ENCODE measurements at places on chromosomes 16 and 17.

DNA sequence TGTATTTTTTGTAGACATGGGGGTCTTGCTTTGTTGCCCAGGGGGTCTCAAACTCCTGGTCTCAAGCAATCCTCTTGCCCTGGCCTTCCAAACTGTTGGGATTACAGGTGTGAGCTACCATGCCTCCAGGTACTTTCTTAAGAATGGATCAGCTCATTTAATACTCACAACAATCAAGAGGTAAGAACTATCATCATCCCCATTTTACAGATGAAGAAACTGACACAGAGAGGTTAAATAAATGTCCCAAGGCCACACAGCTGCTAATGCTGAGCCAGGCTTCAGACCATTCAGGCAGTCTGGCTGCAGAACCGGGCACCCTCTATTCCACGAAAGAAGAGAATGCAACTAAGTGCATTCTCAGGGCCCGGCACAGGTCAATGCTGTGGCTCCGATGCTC lies 22.0 kb downstream of the CCDC102A start:
- no peak for DNase-seq

DNA sequence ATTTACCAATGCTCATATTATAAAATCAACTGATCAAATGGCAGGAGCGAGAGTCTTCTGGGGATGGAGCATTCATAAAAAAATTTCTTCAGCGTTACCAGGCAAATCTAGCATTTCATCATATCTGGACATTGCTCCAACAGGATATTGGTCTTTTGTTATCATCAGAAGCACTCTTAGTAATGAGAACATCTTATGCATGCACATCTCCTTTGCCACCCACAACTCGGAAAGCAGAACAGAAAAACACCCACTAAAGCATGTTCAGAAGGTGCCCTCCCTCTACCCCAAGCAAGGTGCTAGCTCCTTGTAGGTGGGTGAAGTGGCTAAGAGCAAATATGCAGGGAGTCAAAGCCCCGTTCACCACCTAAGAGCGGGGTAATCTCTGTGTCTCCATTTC lies 18.9 kb downstream of the ARHGAP17 start:
- DNase-seq, result no peak

DNA sequence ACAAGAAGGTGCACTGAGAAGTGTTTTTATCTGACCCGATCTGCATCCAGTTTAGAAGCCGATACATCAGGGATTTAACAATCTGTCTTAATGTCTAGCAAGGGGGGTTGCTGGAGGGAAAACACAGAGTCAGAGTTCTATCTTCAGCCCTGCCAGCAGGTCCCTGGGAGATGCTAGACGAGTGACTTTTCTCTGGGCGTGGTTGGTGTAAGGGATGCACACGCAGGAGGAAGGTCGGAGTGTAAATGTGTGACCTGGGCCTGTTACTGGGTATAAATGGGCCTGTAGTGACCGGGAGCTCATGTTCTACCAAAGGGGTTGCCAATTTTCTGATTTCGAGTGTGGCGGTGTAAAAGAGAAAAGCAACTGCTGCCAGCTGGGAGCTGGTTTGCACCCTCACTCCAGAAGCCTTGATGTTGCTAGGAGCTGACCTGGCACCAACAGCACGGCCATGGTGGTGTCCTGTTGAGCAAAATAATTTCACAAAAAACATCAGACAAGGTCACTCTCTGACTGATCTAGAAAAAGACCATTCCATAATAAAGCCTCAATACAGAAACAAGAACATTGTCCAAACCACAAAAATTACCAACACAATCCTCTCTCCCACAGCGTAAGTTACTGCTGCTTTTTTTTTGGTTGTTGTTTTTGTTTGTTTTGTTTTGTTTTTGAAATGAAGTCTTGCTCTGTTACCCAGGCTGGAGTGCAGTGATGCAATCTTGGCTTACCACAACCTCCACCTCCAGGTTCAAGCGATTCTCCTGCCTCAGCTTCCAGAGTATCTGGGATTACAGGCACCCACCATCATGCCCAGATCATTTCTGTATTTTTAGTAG lies 1.3 kb upstream of the KCTD13 start:
- no peak for DNase-seq

DNA sequence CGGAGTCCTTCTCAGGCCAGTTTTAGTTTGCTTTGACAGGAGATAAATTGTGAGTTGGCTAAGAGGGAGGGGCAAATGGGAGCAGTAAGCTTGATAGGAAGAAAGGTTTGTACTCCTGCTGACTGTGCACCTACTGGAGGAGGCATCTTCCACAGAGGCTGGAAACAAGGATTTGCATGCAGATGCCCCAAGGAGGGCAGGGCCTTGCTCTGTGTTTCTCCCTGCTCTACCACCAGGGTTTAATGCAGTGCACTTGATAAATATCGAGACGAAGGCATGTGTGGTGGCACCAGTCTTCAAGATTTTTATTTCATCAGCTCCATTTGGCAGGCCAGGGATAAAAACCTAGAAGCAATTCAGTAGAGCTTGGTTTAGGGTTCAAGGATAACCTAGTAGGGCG lies 210.5 kb upstream of the C16orf82 start:
- DNase-seq, result no peak

DNA sequence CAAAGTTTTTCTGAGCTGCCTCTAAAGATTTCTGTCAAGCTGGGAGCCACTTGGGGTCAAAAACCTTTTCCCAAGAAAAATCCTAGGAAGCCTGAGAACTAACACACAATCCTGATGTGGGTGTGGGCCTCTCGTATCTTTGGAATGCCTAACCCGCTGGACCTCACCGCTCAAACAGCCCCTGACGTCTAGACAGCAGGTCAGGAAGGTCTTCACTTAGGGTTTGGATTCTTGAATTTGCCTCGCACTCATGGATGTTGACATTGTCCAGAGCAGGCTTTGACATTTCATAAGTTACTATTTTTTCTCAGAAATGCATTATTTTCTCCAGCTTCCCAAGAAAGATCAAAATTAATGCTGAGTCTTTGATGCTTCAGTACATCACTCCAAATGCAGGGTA lies 18.9 kb downstream of the TEX2 start:
- DNase-seq, result no peak

DNA sequence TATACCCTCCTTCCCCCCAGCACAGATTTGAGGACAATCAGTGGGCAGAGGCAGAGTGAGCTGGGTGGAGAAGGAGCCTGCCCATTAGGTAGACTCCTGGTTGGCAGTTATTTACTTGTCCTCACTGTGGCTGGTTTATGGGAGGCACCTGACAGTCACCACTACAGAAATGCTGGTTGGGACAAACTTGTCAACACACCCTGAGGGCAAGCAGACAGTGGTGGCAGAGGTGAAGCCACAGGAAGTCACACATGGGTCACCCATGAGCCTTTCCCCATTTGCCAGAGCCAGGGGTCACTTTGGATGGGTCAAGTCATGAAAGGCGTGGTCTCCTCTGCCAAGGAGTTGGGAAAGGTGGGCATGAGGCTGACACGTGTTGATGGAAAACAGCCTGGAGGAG lies 6.4 kb downstream of the SCNN1G start:
- no peak for DNase-seq

DNA sequence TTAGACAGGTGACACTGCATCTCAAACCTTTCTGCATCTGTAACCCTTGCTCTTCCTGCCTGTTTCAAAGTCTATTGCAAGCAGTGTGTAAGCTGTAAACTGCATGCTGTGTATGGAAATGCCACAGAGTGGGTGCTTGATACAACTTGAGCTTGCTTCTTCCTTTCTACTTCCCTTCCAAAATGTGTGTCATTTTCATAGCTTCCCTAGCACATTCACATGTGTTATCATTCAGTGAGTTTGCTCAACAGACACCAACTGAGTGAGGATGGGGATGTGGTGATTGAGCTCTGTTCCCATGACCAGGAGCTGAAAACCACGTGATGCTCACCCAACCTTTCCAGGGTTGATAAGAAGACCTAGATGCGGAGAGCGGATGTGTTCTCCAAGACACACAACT lies 111.1 kb downstream of the VAT1L start:
- DNase-seq, result no peak

DNA sequence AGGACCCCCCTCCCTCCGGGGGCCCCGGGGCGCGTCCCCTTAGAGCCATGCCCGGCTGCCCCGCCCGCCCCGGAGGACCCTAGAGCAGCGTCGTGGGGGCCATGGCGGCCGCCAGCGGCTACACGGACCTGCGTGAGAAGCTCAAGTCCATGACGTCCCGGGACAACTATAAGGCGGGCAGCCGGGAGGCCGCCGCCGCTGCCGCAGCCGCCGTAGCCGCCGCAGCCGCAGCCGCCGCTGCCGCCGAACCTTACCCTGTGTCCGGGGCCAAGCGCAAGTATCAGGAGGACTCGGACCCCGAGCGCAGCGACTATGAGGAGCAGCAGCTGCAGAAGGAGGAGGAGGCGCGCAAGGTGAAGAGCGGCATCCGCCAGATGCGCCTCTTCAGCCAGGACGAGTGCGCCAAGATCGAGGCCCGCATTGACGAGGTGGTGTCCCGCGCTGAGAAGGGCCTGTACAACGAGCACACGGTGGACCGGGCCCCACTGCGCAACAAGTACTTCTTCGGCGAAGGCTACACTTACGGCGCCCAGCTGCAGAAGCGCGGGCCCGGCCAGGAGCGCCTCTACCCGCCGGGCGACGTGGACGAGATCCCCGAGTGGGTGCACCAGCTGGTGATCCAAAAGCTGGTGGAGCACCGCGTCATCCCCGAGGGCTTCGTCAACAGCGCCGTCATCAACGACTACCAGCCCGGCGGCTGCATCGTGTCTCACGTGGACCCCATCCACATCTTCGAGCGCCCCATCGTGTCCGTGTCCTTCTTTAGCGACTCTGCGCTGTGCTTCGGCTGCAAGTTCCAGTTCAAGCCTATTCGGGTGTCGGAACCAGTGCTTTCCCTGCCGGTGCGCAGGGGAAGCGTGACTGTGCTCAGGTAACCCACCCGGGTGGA lies 759 bp downstream of the ALKBH5 start:
- peak; percentile 59 for DNase-seq

- DNase-seq, result no peak
Observed at GRCh38 chr17:63173903-63174302, 207.9 kb downstream of the TANC2 start.

GRCh38 chr17:73256220-73256619 lies 5.5 kb downstream of the CPSF4L start:
- no peak for DNase-seq

DNA sequence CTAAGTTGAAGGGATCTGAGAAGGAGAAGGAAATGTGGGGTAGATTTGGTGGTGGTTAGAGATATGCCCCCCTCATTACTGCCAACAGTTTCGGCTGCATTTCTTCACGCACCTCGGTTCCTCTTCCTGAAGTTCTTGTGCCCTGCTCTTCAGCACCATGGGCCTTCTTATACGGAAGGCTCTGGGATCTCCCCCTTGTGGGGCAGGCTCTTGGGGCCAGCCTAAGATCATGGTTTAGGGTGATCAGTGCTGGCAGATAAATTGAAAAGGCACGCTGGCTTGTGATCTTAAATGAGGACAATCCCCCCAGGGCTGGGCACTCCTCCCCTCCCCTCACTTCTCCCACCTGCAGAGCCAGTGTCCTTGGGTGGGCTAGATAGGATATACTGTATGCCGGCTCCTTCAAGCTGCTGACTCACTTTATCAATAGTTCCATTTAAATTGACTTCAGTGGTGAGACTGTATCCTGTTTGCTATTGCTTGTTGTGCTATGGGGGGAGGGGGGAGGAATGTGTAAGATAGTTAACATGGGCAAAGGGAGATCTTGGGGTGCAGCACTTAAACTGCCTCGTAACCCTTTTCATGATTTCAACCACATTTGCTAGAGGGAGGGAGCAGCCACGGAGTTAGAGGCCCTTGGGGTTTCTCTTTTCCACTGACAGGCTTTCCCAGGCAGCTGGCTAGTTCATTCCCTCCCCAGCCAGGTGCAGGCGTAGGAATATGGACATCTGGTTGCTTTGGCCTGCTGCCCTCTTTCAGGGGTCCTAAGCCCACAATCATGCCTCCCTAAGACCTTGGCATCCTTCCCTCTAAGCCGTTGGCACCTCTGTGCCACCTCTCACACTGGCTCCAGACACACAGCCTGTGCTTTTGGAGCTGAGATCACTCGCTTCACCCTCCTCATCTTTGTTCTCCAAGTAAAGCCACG lies 28.3 kb downstream of the STH start:
- DNase-seq, result no peak

DNA sequence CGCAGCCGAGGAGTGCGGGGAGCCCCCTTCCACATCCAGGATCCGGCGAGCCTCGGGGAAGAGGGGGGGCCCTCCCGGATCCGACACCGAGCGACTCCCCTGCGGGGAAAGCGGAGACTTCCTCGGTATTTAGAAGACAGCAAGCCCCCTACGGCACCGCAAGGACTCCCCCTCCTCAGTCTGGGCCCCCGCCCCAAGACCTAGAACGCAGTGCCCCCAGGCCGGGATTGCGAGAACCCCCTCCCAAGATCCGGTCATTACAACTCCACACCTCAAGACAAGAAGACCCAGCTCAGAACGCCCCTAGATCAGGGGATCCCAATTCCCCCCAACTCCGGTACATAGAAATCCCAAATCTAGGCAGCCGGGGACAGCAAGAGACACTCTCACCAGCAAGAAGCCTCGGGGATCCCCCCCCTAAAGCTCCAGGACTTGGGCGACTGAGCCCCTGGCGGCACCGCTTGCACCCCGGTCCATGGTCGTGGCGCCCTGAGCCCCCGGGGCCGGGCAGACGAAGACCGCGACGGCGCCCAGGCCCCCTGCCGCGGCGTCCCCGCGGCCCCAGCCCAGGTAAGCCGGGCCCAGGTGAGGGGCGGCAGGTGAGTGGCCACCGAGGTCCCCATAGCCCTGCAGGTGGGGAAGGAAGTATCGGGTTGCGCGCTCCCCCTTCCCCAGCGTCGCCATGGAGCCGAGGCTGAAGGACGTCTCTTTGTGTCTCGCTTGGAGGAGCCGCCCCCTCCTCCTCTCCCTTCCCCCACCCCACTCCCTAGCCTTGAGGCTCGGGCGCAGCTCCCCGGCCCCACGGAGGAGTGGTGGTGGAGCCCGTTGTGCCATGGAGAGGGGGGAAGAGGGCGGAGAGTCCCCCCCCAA lies 641 bp downstream of the SBK1 start:
- no peak for DNase-seq

GRCh38 chr16:8729779-8730334 lies 55.4 kb downstream of the ABAT start:
- DNase-seq, result no peak

DNA sequence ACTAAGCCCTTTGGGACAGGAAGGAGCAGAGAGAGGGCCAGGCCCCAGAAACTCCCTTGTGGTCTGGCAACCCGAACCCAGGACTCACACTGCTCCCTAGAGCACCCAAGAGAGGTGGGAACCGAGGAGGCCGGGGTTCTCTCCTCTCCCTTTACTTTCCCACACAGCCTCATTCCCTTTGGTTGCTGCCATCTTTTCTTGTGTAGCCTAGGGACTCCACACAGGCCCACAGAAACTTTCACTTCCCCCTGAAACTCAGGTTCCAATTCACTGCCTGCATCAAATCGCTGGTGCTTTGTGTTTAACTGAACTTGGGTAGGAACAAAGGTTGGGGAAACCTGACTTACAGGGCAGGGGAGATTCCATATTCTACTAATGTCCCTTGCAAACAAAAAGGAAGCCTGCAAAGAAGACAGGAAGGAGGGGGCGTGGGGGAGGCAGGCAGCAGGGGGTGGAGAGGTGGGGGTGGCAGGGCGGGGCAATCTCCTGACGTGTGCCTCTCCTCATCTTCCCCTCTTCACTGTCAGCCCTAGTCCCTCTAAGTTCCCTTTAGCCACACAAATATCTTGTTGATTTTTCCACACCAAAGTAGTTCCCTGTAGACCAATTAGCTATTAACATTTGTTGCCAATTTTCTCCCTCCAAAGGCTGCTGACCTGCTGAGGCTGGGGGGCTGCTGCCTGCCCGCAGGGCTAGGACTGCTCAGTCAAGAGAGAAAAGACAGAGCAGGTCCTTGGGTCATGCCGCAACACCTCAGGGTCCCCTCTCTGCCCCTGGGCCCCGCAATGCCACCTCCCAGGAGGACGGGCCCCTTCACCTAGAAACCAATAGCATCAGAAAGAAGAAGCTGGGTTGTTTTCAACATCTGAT lies 8.0 kb downstream of the ST3GAL2 start:
- DNase-seq, result peak; percentile 44

GRCh38 chr16:73711406-73712080 lies 585.1 kb upstream of the PSMD7 start:
- DNase-seq, result no peak
